Fibroblast of the conjunctiva (primary cell): ENCODE measurements at places on chromosomes 4 and X.

DNA sequence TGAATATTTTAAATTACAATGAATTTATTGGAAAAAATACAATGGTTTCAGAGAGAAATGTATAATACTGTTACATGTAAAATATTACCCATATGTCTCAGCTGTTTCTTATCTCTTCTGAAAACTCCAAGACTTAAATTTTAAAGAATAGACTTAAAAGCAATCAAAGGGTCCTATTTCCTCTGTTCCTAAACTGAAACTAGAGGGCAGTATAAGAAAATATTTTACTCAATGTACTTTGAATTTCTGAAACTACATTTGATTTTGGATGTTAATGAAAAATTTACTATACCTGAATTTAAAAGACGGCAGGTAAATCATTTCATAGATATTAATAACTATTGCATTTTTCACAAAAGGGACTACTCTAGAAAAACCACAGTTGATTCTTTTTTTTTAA is 200.2 kb downstream of the LRBA start:
- DNase-seq = no peak

DNA sequence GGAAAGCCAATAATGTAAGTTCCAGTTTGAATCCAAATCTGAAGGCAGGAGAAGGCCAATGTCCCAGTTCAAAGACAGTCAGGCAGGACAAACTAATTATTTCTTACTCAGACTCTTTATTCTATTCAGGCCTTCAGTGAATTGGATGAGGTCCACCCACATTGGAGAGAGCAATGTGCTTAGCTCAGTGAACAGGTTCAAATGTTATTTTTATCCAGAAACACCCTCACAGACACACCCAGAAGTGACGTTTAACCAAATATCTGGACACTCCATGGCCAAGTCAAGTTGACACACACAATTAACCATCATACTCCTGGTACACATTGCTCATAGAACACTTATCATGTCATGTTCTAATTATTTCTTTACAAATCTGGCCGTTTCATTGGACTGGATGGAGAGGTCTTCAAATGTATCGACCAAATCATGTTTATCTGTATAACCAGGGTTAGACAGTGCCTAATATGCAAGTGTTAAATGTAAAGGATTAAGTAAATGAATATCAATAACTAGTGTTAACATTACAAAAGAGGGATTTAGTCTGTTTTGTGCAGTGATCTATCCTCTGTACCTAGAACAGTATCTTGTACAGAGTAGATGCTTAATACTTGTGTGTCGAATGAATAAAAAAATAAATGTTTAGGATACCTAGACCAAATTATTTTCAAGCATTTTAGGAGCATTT is 27.1 kb upstream of the XK start:
- no peak for DNase-seq

DNA sequence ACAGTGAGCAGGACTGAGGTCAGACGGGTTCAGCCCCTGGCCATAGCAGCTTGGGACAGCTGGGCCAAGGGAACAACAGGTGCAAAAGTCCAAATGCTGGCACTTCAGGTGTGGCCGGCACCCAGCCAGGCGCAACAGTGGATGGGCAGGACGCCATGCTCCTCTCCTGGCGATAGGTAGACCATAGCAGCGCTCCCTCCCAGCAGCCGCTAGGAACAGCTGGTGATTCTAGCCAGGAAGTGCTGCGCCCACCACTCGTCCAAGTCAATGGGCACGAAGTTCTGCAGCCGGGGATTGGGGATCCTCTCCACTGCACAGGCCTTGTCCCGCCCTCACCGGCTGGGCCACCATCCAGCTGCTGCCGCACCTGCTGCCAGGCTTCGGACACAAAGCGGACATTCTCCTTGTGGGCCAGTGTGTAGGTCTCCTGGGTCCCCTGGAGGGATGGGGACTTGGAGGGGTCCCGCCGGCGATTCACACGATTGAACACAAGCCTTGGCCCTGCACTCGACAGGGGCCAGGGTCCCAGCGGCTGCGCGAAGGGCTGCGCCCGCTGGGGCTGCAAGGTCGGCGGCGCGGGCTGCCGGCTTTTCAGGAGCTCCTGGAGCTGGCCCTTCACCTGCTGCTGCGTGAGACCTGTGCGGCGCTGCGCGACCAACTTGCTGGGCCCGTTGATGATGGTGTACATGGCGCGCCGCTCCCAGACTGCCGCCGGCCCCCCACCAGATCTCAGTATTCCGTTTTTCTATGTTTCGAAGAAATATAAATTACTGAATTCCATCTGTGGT is 227.5 kb upstream of the STK26 start:
- no peak for DNase-seq

GRCh38 chr4:93658443-93658842 is 170.1 kb upstream of the ATOH1 start:
- DNase-seq = no peak

DNA sequence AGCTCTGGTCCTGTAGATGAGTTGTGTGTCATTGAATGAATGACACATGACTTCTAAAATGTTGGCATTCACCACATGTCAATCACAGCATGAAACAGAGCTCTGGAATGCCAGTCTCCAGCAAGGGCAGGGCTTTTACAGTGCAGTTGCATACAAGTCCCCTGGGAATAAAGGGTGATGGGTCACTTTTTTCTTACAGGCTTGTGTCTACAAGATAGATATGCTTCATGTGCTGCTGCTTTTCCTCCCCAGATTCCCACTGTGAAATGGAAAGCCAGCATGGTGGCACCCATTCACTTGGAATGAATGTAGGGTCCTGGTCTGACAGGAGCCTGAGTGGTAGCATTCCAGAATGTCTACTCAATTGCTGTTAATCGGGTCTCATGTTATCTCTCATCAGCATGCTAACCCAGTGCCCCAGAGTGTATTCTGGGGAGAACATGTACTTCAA is 159.1 kb upstream of the KIT start:
- DNase-seq = peak; percentile 47

DNA sequence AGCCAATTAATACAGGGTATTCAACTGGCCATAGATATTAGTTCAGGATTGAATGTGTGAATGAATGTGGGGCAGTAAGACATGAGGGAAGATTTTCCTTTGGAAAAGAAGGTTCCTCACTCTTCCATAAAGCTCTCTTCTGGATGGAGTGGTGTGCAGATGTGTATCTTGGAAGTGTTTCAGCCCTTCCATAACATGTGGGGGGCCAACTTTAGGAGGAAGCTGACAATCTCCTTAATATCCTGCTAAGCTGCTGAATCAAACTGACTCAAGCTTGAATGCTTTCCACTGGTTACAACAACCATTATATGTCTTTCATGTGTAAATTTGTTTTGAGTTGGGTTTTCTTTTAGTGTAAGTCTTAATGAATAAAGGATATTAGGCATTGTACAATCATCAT is 40.3 kb downstream of the FANCB start:
- no peak for DNase-seq

DNA sequence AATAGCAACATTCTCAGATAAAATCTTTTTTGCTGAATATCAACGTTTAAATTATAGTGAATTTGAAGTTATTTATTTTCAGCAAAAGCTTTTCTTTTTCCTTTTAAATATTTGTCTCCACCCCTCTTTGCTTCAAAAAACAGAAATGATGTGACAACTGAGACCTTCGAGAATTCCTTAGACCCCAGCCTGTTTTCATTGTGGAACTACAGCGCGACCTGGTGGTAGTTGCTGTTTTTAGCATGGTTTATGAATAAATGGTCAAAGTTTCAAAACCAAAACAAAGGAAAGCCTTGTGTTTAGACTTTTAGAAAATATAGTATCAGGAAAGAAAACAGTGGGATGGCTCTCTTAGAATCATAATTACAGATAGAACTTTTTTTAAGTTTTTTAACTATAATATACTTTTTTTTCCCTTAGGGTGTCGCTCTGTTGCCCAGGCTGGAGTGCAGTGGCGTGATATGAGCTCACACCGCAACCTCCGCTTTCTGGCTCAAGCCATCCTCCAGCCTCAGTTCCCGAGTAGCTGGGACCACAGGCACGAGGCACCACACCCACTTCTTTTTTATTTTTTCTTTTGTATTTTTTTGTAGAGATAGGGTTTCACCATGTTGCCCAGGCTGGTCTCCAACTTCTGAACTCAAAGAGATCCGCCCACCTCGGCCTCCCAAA is 26.8 kb upstream of the TMEM184C start:
- peak; percentile 61 for DNase-seq

DNA sequence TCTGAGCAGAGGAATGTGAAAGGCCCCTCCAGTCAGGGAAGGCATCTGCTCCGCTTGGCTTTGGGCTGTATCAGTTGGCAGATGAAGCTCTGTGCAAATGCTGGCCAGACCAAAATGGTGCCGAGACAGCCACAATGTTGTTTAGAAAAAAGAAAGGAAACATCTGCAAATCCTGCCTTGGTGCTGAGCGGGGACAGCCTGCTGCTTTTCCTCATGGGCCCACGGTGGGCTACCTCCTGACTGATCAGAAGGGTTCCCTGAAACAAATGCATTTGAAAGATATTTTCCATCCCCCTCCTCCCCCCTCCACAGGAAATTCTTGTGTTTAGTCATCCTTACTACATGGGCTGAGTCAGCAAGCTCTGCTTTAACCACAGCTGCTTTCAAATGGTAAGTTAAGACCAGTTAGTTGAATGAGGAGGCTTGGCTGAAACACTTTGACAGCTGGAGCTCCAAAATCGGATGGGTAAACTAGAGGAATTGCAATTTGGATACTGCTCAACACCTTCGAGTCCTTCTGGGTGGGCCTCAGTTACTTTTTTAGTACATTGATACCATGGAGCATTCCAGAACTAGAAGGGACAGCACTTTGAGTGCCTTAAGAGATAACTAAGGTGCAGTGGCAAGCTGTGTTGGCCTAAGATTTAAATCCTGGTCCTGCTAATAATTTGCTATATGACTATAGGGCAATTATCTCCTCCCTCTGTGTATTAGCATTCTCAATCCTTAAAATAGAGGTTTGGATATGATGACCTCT is 36.0 kb downstream of the PLAC1 start:
- DNase-seq = peak; percentile 74

- DNase-seq = no peak
These were observed 45.2 kb downstream of the ADD1 start for GRCh38 chr4:2888886-2889285.

DNA sequence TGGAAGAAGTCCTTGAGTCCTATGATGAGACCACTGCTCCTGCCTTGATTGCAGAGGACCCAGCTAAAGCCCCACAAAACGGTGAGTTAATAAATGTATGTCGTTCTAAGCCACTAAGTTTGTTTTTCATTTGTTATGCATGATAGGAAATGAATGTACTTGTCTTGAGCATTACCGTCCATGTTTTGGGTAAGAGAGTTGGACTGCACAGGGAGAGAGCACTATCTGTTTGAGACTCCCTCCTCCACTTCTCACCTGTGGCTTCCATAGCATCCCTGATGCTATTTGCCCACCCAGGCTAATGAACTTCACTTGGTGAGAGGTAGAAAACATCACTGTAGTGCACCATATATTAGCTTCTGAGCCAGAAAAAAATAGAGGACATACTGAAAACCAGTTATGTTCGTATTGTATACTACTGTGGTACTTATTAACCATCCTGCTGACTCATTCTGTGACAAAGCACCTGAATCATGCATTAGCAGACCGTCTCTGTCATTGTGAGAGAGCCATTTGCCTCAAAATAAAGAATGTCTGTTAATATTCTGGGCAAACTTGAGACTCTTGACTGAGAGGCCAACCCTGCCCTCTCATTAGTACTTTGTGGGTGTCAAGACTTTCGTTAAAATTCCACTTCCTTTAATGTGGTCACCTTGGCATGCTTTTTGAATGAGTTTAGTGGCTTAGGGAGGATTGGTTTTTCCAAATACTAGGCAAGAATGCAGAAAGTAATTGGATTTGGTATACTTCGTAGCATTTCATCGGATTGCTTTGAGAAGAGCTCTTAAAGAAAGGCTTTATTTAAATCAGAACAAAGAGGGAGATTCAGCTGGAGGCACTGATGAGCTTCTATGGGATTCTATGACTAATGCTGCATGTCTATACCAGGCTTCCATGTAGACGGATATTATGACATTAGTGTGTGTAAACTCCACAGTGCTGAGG is 99.3 kb upstream of the GRPR start:
- no peak for DNase-seq

- no peak for DNase-seq
These were observed 139.5 kb downstream of the SH3KBP1 start for GRCh38 chrX:19747652-19748610.

DNA sequence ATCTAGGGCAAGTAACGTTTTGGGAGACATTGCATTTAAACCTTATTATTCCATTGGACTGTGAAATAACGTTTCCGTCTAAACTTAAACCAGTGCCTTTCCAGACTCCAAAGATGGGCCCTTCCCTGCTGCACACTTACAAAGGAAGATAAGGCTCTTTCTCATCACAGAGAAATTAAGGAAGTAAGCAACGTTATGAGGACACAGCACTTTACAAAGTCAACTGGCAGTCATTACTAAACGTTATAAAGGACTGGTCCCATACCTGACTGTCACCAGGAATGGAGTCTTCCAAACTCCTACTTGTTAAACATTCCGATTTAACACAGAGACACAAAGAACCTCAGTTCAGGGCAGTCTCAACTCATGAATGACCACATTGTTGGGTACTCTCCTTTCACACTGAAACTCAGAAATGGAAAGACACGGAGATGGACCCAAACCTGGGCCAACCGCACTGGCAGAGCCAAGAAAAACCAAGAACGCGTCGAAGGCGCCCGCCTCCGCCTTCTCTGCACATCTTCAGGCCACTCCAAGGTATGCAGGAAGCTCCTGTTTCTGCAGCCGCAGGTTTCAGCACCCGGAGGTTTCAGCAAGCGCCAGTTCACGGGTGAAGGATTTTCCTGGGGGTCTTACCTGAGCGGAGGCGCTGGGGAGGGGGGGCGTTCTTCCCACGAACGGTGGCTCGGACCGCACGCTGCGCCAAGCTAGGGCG is 670 bp downstream of the PAPSS1 start:
- no peak for DNase-seq

DNA sequence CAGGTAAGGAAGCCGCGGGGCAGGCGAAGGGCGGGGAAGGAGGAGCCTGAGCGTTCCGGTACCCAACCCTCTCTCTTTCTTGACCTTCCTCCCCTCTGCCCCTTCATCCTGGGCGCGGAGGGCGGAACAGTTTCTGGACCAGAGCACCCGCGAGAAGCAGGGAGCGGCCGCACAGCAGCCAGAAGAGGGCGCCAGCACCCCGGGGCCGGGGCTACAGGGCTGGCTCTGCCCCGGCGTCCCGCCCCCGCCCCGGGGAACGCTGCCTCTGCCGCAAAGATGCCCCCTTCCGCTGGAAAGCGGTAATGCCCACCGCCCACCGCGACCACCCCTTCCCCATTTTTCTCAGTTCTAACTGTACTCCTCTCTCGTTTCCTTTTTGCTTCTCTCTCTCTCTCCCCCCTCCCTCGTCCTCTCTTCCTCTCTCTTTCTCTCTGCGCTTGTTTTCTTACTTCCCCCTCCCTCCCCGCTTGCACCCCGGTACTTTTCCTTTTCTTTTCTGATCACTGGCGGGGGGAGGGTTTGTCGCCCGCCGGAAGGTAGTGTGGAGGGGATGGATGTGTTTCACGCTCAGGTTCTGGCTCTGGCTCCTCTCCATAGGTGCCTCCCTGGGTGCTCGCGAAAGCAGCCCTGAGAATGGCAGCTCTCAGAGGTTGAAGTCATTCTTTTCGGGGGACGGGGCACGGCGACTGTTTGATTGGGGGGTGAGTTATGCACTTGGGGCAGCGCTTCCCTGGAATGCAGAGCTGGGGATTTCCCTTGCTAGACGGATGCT is 13.1 kb upstream of the PRDM8 start:
- DNase-seq = peak; percentile 70

- DNase-seq = no peak
These were observed 159.9 kb downstream of the LDB2 start for GRCh38 chr4:16738558-16738957.
